ENCODE measurements at places on chromosomes 3 and 15.

DNA sequence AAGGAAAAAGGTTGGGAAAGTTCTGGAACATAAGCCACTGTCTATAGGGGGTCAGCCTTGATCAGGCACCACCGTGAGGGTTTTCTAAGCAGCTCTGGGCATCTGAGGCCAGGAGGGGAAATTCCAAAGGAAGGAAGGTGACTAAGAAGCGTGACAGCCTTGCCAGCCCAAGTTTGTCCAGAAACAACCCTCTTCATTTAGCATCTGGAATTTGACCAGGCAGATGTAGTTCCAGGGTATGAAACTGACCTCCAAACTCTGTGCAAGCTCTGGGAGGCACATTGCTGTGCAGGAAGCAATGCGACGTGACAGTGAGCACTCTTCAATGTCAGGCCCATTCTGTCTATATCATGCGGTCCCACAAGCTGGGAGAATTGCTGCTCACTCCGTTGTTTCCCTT, 85.4 kb upstream of the TPM1 start:
- no peak for DNase-seq

DNA sequence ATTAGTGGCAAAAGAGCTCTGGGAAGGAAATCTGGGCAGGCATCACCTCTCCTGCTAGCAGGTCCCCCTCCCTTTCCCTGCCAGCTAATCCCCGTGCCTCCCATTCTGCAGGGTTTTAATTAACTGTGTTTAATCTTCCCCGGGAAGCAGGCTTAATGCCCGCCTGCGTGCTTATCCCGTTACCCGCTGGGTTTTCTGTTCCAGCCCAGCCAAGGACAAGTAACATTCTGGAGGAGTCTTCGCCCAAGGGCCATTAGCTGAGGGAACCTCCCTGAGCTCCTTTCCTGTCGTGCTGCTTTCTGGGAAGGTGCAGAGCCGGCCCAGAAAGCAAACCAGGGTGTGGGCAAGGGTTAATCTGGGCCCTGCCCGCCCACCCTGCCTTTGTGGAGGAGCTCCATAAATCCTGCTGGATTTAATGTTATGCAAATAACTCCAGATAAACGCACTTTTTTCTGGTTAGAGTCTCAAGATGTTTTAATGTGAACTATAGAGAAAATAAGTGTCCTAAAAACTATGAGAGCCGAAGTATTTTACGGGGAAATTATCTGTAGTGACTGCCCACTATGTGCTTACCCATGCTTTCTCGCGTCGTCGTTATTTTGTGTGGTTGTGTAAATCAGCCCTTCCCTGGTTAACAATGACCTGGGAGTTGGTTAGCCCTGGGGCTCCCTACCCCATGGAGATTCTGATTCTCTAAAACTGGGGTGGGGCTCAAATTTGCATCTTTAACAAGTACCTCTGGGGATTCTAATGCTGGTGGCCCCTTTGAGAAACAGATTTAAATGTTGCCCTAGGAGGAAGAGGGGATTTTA, 25.9 kb downstream of the TRIM71 start:
- no peak for DNase-seq

DNA sequence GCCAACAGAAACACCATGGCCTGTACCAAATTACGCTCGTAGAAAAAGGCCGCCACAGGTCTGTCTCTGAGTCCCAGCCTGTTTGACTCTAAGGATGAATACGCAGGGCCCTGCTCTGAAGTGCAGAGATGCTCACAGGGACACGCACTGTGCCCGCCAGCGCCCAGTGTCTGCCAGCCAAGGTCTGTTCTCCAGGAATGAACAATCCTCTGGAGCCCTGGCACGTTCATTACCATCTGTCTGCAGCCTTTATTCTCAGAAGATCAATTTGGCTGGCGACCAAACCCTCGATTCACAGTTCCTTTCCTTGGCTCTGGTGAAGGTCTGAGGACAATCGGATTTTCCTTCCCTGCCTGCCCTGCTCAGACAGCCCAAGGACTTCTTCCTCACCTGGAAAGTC, 66.3 kb downstream of the NIPA2 start:
- DNase-seq: no peak

DNA sequence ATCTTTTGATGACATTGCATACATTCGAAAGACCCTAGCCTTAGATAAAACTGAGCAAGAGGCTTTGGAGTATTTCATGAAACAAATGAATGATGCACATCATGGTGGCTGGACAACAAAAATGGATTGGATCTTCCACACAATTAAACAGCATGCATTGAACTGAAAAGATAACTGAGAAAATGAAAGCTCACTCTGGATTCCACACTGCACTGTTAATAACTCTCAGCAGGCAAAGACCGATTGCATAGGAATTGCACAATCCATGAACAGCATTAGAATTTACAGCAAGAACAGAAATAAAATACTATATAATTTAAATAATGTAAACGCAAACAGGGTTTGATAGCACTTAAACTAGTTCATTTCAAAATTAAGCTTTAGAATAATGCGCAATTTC, 16.7 kb downstream of the KCNMB3 start:
- DNase-seq: no peak

GRCh38 chr3:3712971-3713370, 86.3 kb upstream of the LRRN1 start:
- DNase-seq: no peak

- DNase-seq: no peak
Measured at GRCh38 chr3:112813016-112813415, 33.6 kb downstream of the CD200R1L start.

DNA sequence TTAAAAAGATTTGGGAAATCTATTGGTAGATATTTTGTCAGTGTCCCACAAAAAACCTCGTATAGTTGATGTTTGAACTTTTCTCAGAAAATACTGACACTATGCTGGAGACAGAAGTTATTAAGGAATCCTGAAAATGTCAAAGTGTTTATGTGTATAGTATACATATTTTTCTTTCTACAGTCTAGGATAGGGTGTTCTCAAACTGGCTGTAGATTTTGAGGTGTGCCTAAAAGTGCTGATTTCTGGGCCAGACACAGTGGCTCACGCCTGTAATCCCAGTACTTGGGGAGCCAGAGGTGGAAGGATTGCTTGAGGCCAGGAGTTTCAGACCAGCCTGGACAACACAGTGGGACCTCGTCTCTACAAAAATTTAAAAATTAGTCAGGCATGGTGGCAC, 322.0 kb downstream of the NLGN1 start:
- DNase-seq: no peak

GRCh38 chr15:99981191-99981647, 248.0 kb upstream of the LYSMD4 start:
- no peak for DNase-seq
